ENCODE measurements at places on chromosomes 2 and 18. TPM values are rescaled to one million over a fixed set of nuclear protein-coding genes. Genes with fewer than 3 reads are reported as not detected.
A peak's percentile ranks its signal among the peaks of the same experiment; 100 is the strongest.

DNA sequence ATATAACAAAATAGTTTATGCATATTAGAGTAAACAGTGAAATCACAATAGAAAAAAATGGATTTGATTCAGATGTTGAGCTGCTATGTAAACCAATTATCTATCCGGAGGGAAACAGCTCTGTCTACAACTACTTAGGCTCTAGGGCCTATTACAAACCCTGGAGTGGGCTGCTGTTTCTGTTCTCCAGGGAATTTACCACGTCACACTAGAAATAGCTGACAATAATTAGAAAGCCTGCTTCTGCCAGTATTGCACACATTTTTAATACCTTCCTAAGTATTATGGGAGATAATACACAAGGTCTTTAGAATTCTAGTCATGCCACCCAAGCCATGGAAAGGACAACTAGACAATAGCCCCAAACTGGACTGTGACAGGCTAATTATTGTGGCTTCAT, 411.1 kb downstream of the FIGN start:
- H3K36me3 ChIP-seq: no peaks in the 10 kb centered on the region
- H3K4me1 ChIP-seq: peaks cover 9% of the 10 kb centered on the region
- H3K27me3 ChIP-seq: no peaks in the 10 kb centered on the region
- no peak overlapping the region for H3K4me3 ChIP-seq
- DNase-seq: no peak

DOK6 gene
- 0.43 TPM for total RNA-seq

GRCh38 chr2:96262306-96262705, 3.5 kb downstream of the TMEM127 start:
- no peak overlapping the region for H3K4me3 ChIP-seq
- DNase-seq: no peak
- peaks cover 6% of the 10 kb centered on the region for H3K4me1 ChIP-seq

GRCh38 chr18:55390898-55391297, 197.1 kb downstream of the TCF4 start:
- H3K4me3 ChIP-seq: no peak overlapping the region
- no peaks in the 10 kb centered on the region for H3K27me3 ChIP-seq
- H3K36me3 ChIP-seq: no peaks in the 10 kb centered on the region

CNDP1 gene
- not detected for total RNA-seq

GRCh38 chr18:27605107-27605834, 420.2 kb upstream of the CHST9 start:
- H3K27me3 ChIP-seq: no peaks in the 10 kb centered on the region
- peak; percentile 88 for DNase-seq
- H3K4me3 ChIP-seq: no peak overlapping the region
- peaks cover 8% of the 10 kb centered on the region for H3K4me1 ChIP-seq
- no peak overlapping the region for H3K27ac ChIP-seq

DNA sequence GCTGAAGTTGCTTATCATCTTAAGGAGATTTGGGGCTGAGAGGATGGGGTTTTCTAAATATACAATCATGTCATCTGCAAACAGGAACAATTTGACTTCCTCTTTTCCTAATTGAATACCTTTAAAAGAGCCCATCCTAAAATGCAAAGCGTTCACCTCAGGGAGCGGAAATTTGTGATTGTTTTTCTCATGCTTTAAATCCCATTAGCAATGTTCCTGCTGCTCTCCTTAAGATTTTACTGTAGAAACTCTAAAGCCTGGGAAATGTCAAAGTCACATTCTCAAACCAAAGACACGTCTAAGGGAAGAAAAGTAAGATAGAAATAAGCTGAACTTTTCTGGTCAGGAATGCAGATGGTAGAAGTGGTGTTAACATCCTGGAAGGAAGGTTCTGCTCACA, 285.8 kb upstream of the MAP2 start:
- no peak overlapping the region for H3K27ac ChIP-seq
- no peaks in the 10 kb centered on the region for H3K4me1 ChIP-seq
- no peaks in the 10 kb centered on the region for H3K27me3 ChIP-seq
- no peak overlapping the region for H3K4me3 ChIP-seq

NAT8 gene
- total RNA-seq: not detected

DNA sequence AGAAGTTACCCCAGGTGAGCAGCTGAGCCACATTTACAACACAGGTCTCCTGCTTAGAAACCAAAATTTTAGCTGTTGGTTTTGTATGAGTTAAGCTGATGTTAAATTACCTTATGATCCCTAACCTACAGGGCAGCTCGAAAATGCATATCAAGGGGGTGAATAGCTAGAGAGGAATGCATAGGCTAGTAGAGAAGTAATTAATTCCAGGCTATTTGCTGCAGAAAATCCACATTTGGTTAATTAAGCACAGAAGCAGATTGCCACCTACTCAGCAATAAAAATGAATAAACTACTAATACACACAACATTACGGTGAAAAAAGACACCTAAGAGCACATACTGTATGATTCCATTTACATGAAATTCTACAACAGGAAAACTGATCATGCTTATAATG, 91.4 kb downstream of the OSBPL1A start:
- H3K4me3 ChIP-seq: no peak overlapping the region
- H3K27me3 ChIP-seq: no peaks in the 10 kb centered on the region
- H3K4me1 ChIP-seq: no peaks in the 10 kb centered on the region
- no peak for DNase-seq
